ENCODE measurements at places on chromosomes 6 and 20.

- DNase-seq: no peak
These were observed 183.0 kb upstream of the AFDN start for GRCh38 chr6:167643716-167644115.

DNA sequence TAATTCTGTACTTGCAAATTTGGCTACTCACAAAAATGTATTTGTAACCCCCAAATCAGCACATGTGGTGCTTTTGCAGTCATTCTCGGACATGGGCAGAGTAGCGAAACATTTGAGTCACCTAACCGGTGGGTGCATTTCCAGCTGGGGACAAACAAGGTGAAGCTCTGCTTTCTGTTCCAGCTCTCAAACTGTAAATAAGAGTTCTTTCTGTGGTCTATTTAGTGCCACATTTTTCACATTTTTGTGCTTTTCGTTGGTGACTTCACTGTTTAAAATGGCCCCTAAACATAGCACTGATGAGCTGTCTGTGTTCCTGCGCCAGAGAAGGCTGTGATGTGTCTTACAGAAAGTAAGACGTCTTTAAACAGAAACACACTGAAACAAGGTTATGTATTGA is 244.5 kb downstream of the CDC5L start:
- DNase-seq: no peak

DNA sequence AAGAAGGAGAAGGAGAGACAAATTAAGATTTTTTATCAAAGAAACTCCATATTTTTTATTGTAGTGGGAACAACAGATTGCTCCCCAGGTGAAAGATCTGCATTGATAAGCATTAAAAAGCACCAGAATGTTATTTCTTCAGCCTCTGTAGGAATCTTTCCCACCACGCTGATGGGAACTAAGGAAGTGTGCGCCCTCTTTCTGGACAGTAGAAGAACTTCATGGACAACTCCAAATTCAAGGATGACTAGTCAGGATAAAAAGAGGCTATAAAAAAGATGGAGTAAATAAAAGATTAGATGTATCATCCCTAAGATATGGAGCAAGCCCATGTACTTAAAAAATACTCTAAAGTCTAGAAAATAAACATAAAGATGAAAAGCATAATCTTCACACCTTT is 45.8 kb upstream of the PAK5 start:
- DNase-seq: no peak

DNA sequence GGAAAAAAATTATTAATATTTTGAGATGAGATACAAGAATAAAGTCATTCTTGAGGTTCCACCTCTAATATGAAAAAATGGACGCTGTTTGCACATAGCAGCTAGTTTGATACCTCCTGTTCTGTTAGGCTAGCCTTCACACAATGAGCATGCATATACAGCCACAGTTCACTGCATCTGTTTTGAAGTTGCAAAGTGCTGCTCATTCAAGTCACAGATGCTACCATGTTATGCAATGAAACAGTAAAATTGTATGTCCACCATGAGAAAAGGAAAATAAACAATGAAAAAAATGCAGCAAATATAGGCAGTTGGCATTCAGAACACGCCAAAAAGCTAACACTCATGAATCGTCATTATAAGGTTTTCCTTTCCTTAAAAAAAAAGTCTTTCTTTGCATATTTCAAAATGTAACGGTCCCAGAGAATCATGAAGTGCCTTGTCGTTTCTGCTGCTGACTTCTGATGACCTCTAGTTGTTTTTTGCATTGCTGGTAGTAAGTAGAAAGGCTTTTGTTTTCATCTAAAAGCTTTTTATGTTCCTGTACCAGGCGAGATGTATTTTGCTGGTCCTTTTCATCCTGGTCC is 70.7 kb downstream of the MAP3K7 start:
- DNase-seq: no peak

- DNase-seq: peak; percentile 38
These were observed 171.3 kb downstream of the GRM1 start for GRCh38 chr6:146200176-146200575.

DNA sequence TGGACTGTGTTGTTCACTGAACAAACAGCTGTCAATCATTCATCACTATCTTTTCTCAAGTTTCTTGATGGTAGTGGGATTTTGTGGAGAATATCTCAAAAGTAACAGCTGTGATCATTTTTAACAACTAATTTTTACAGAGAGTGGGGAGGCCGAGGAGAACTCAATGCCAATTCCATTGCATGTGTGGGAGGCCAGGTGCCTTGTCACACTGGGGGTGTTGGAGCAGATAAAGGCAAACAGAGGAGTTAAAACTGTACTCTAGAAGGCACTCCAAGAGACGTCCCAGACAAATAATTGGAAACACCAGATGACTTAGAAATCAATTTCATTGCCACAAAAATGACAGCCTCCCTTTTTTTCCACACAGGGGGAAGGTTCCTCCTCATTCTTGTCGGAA is 267.2 kb upstream of the PLCB4 start:
- no peak for DNase-seq

GRCh38 chr6:134657751-134658527 is 292.0 kb downstream of the ALDH8A1 start:
- no peak for DNase-seq

DNA sequence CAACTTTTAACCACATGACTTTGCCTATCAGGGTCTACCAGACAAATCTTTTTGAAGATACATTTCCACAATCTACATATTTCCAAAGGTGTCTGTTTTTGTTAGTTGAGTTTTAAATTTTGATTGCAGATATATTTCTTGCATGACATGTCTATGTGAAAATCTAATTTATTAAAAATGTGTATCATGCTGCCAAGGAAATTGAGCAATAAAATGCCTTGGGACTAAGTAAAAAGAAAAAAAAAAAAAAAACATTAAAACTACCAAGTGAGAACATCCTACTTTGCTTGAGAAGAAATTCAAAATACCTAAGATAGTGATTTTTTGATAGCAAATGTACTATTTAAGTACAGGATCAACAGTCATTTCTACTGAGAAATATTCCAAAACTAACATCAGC is 17.7 kb downstream of the SLC17A5 start:
- DNase-seq: no peak

- no peak for DNase-seq
These were observed 357.0 kb downstream of the LAMA2 start for GRCh38 chr6:129239825-129240491.

- peak; percentile 15 for DNase-seq
These were observed 171.6 kb upstream of the FBXL4 start for GRCh38 chr6:99119109-99120031.

DNA sequence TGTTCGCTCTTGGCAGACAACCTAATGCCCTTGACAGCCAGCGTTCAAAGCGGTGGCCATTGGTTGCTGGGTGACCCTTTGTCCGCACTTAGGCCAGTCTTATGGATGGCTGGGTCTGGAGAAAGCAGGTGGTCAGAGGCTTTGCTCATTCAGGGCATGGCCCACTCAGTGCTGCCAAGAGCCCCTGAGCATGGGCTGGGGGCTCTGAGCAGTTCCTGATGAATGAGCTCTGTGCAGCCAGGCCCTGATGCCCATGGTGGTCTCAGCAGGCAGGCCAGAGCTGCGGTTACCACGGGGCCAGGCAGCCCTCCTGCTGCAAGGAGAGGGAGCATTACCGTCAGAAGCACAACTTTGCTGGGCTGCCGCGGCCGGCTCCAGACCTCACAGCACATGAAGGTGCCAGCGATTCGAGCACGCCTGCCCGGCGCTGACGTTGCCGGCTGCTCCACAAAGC is 36.3 kb downstream of the CDH4 start:
- no peak for DNase-seq

- DNase-seq: no peak
These were observed 59.1 kb upstream of the SUPT3H start for GRCh38 chr6:45436544-45437438.

Data from fibroblast of skin of left quadriceps (primary cell).